Stimulated activated CD8-positive, alpha-beta memory T cell treated with anti-CD3 and anti-CD28 coated beads, Interleukin-7, amount 100 ng/mL, for 1 hour (primary cell): ENCODE measurements at places on chromosomes 7 and 10.

DNA sequence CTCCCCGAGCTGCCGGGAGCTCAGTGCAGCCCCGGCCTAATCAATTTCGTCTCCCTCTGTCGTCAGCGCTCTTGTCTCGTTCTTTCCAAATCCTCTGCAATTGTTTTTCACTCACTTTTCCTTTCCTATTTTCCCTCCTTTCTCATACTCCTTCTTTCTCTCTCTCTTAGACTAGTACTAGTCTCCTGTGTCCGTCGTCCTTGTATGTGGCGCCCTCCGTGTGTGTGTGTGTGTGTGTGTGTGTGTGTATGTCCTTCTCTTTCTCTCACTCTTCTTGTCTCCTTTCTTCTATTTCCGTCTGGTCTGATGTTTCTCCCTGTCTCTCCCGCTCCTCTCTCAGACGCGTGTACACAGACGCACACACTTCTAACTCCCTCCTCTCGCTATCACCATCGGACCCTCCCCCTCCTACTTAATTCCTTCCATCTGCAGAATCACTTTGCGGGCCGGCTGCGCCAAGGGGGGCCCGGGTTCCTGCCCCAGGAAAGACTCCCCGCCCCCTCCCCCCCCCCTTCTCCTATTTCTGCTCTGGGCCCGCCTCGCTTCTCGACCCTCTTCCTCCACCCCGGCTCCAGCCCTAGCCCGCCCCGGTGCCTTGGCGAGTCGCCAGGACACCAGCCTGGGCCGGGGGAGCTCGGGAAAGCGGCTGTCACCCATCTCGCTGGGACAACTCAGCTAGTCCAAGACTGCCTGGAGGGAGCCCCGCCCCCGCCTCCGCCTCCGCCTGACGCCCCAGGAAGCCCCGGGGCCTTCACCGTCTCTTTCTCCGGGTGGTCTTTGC, 743 bp upstream of the ZCCHC24 start:
- DNase-seq = no peak

DNA sequence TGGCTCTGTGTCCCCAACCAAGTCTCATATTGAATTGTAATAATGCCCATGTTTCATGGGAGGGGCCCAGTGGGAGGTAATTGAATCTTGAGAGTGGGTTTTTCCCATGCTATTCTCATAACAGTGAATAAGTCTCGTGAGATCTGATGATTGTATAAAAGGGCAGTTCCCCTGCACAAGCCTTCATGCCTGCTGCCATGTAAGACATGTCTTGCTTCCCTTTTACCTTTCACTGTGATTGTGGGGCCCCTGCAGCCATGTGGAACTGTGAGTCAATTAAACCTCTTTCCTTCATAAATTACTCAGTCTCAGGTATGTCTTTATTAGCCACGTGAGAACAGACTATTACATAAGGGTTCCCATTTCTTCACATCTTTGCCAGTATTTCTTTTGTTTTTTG, 97.1 kb upstream of the CPXM2 start:
- no peak for DNase-seq

- DNase-seq = no peak
Measured at GRCh38 chr10:116540814-116541213, 4.9 kb upstream of the PNLIP start.

GRCh38 chr10:81722399-81722798, 152.6 kb upstream of the NRG3 start:
- DNase-seq = no peak

- peak; percentile 44 for DNase-seq
Measured at GRCh38 chr10:33008499-33009243, 50.6 kb upstream of the ITGB1 start.

GRCh38 chr10:5199398-5199797, 2.8 kb downstream of the AKR1C4 start:
- DNase-seq = no peak

DNA sequence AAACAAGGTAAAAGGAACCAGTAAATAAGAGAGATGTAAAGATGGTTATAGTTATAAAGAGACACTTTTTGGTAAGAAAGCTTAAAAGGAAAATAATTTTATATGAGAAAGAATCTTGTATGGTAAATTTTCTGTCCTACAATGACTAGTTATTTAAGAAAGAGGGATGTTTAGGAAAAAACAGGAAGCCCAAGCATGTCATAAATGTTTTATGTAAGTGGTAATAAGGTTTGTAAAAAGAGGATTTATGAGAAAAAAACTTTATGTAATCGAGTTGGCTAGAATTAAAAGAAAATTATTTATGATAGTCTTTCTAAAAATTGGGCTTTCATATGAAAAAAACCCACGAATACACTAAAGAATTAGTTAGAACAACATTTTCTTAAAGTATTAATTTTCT, 34.2 kb upstream of the CREB3L2 start:
- no peak for DNase-seq
